ENCODE measurements at places on chromosomes 2 and 18.

DNA sequence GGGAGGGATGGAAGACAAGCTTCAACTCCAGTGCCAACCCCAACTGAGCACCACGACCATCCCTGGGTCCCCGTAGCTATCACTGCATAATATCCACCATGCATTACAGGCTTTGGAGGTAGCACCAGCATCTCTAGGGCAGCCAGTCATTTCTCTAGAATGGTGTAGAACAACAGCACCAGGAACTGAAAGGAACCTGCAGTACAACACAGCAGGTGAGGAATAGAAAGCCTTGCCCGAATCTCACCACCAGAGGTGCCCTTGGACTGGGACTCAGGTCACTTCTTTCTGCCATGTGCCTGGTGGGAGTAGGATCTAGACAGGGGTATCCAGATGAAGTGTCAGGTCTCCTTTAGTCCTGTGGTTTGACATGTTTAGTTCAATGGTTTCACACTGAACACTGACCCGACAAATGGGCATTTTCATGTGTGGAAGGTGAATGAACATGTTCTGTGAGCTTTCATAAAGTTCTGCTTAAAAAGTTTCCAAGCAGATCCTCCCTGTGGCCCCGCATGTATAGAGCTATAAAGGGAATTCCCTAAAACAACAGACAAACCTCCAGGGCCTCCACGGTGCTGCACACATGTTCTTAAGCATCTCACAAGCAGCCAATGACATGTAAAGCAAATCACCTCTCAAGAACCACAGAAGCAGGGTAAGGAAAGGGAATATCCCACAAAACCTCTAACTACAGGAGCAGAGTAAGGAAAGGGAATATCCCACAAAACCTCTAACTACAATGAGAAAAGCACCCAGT, 208.3 kb downstream of the AFF3 start:
- DNase-seq, result no peak

DNA sequence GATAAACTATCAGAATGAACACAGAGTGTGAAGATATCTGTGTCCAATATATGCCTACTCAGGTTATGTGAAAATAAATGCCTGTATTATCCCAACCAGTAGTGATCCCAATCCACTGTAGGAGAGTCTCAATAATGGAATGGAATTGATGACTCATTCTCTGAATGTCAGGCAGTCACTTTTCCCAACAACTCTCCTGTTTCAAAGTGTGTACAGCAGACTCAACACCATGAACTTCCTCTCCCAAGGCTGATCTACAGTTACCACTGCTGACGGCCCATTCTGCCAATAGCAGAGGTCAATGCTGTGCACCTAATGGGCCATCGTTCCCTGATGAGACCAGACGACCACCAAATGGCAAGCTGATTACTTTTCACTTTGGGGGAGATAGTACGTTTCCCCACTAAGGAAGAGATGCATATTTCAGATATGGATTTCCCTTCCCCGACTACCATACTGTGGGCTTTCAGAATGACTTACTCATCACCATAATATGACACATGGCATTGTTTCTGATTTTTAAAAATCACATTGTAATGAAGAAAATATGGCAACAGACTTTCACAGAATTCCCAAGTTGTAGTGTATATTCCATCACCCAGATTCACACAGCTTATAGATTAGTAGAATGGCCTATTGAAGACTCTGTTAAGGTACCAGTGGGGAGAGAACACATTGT, 601.7 kb upstream of the VRK2 start:
- no peak for DNase-seq

- no peak for DNase-seq
Observed at GRCh38 chr18:79469309-79469708, 73.6 kb downstream of the NFATC1 start.

DNA sequence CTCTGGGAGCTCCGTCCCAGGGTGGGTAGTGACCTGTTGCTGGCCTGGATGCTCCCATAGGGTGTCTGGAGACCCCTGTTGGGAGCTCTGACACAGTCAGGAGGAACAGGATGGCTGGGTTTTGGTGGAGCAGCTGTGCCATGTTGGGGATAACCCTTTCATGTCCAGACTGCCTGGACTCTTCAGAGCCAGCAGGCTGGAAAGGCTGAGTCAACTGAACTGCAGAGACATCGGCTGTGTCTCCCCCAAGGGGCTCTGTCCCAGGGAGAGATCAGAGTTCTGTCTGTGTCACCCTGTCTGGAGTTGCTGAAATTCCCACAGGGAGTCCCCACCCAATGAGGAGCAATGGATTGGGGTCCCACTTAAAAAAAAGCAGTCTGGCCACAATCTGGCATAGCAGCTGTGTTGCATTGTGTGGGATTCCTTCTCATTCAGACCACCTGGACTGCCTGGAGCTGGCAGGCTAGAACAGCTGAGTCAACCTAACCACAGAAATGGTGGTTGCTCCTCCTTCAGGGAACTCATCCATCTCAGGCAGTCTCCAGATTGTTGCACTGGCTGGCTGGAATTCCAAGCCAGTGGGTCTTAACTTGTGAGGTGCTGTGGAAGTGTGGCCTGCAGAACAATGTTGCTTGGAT, 37.2 kb downstream of the AGPS start:
- DNase-seq, result no peak

- no peak for DNase-seq
Observed at GRCh38 chr2:231992888-231993287, 31.4 kb downstream of the DIS3L2 start.

DNA sequence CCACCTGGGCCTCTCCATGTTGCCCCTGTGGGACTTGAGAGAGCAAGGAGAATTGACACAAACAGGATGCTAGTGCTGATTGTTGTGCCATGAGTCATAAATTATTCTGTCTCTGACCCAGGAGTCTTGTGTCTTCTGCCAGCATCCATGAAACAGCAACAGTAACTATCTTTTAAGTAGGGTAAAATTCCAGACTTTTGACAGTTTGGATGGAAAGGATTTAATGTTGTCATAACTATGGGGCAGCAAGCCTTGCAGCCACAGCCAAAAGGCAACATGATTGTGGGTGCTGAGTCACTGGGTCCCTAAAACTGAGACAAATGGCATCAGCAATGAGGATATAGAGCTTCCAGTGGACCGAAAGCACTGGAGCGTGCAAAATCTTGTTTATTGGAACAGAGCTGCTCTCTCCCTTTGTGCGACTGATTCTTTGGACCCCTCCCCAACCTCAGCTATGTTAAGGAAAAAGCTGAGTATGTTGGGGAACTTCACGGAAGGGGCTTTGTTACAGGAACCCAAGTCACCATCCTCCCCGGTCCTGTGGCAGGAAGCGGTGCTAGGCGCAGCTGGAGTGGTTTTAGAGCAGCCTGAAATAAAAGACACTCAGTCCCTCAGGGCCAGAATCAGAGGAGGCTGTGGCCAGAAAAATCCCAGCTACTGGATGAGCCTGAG, 9.6 kb upstream of the ITPRIPL1 start:
- DNase-seq, result no peak

All from effector CD4-positive, alpha-beta T cell (primary cell).